MM.1S (cell line): ENCODE measurements at places on chromosomes 2 and 18.

DNA sequence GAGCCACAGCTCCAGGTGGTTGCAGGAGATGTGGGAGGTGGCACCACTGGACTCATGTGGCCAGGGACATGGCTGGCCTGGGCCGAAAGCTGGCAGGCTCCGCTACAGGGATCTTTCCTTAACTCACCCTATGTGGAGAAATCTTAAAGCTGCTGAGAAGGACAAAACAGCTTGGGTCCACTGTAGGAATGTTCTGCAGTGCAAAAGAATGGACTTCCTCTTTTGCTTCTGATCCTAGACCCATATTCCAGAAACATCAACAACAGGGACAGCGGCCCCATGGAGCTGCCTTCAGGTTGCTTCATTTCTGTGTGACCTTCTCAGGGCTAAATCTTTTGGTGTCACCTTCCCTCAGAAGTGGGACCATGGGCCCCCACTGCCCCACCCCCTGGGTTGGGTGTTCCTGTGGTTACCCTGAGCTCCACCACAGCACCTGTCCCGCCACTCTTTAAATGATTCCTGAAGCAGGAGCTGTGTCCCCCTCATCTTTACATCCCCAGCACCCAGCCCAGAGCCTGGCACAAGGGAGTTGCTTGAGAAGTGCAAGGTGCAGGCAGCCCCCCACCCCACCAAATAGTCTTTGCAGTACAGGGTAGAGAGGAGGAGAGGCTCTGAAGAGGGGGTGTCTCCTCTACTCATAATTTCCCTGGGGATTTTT is 205.8 kb downstream of the ZBTB7C start:
- DNase-seq = no peak

- DNase-seq = no peak
Observed at GRCh38 chr2:10884574-10884975, 27.2 kb upstream of the KCNF1 start.

DNA sequence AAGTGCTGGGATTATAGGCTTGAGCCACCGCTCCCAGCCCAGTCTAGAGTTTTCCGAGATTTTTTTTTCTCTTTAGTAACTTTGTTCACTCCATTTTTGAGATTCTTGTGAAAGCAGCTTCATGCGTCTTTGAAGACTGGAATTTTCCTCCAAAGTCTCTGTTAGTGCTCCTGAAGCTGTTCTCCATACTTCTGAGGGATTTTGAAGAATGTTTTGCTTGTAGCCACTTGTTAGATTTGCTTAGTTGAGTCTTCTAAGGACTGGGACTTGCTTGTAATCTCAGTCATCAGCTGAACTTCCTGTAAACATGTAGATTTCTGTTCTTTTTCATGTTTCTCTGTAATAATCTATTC is 234.3 kb downstream of the MYCN start:
- DNase-seq = no peak

GRCh38 chr2:2324119-2324518 is 7.0 kb downstream of the MYT1L start:
- no peak for DNase-seq

GRCh38 chr2:30234180-30234971 is 3.0 kb downstream of the LBH start:
- DNase-seq = no peak

DNA sequence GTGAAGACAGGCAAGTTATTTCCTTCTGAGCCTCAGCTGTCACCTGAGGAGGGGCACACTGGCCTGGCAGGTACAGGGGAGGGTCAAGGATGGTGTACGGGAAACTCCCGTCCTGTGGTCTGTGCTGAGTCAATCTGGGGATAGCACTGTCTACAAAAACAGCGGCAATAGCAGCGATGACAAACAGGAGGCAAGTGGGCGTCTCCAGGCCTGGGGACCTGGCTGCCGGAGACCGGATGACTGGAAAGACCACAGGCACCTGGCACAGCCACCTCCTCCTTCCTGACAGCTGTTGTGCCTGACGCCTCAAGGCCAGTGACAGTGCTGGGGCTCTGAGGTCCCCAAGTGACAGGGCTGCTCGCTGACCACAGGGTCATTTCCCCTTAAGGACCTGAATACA is 202.1 kb upstream of the HS6ST1 start:
- DNase-seq = no peak

- no peak for DNase-seq
Observed at GRCh38 chr2:186887107-186888090, 38.4 kb upstream of the ZSWIM2 start.

DNA sequence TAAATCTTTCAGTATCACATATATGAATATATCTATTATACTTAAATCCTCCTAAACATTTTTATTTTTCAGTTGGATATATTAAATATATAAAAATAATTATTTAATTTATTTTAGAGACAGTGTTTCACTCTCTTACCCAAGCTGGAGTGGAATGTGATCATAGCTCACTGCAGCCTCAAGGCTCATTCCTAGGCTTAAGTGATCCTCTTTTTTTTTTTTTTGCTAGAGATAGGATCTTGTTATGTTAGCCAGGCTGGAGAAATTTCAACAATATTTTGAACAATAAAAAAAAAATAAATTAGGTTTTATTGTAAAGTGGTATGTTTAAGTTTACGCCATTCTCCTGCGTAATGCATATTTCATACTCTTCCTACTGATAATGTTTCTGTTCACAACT is 4.2 kb downstream of the SPAST start:
- DNase-seq = no peak

GRCh38 chr2:239026711-239027361 is 179.0 kb downstream of the TWIST2 start:
- no peak for DNase-seq

GRCh38 chr2:68755071-68755470 is 20.5 kb downstream of the ARHGAP25 start:
- no peak for DNase-seq

- no peak for DNase-seq
Observed at GRCh38 chr2:159982842-159983785, 79.3 kb downstream of the PLA2R1 start.

DNA sequence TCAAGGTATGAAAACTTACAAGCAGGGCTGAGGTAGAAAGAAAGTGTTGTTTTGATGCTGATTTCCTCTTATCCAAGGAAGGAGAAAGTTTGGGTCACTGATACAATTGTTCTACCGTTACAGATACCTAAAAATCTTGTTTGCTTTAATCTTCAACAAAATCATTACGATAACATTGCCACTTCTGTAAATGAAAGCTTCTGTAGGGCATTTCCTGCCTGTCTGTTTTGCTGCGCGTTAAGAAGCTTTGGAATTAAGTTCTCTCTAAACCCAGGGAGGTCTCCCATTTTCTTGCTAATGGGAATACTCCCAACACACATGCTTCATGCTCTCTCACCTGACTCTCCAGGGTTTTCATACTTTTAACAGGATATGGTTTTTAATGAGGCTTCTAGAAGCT is 258.5 kb downstream of the PTGR3 start:
- DNase-seq = no peak
